Vagina (tissue), 2 donors: ENCODE measurements at places on chromosomes 2 and 18.
A peak's percentile ranks its signal among the peaks of the same experiment; 100 is the strongest.

DNA sequence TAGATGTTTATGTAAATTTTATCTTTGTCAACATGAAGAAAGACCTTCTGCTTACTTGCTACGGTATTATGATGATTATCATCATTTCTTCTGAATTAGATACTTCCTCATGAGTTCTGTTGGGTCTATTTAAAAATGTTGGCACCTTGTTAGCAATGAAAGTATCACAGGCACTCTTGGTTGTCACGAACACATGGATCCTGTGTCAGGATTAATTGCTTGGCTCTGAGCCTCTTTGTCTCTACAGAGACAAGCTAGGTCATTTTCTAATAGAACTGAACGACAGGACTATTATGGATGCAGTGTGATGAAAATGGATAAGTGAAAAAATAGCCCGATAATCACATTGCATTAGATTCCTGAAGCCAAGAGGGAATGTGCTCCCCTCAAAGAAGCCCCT is 110.3 kb downstream of the DOCK10 start:
- H3K4me1 ChIP-seq: peaks cover 71% of the 10 kb centered on the region
- H3K4me3 ChIP-seq: no peak overlapping the region
- no peaks in the 10 kb centered on the region for H3K27me3 ChIP-seq
- H3K36me3 ChIP-seq: no peaks in the 10 kb centered on the region
- DNase-seq: no peak

GRCh38 chr2:25000036-25000435 is 28.3 kb upstream of the DNAJC27 start:
- no peaks in the 10 kb centered on the region for H3K27me3 ChIP-seq
- no peaks in the 10 kb centered on the region for H3K4me1 ChIP-seq
- no peak overlapping the region for H3K4me3 ChIP-seq
- H3K27ac ChIP-seq: no peak overlapping the region

GRCh38 chr2:236715491-236715961 is 145.9 kb downstream of the ACKR3 start:
- no peak overlapping the region for H3K4me3 ChIP-seq
- no peaks in the 10 kb centered on the region for H3K27me3 ChIP-seq
- H3K4me1 ChIP-seq: peaks cover 20% of the 10 kb centered on the region
- no peaks in the 10 kb centered on the region for H3K36me3 ChIP-seq
- H3K27ac ChIP-seq: no peak overlapping the region
- no peak for DNase-seq

GRCh38 chr2:215461836-215462532 is 26.1 kb upstream of the FN1 start:
- no peak overlapping the region for H3K27ac ChIP-seq
- no peaks in the 10 kb centered on the region for H3K27me3 ChIP-seq
- DNase-seq: no peak
- no peaks in the 10 kb centered on the region for H3K4me1 ChIP-seq
- no peaks in the 10 kb centered on the region for H3K36me3 ChIP-seq

GRCh38 chr2:112821682-112822081 is 14.9 kb downstream of the IL1B start:
- H3K4me3 ChIP-seq: no peak overlapping the region
- no peaks in the 10 kb centered on the region for H3K36me3 ChIP-seq
- no peak overlapping the region for H3K27ac ChIP-seq
- no peak for DNase-seq

- no peaks in the 10 kb centered on the region for H3K36me3 ChIP-seq
- peak overlapping the region; percentile 87 for H3K27ac ChIP-seq
- DNase-seq: peak; percentile 87
These were observed 74.9 kb downstream of the ACKR3 start for GRCh38 chr2:236644502-236644911.
